ENCODE measurements at places on chromosomes 1 and 21.

GRCh38 chr1:39735731-39736130, 3.0 kb upstream of the PPIE start:
- no peak for DNase-seq

DNA sequence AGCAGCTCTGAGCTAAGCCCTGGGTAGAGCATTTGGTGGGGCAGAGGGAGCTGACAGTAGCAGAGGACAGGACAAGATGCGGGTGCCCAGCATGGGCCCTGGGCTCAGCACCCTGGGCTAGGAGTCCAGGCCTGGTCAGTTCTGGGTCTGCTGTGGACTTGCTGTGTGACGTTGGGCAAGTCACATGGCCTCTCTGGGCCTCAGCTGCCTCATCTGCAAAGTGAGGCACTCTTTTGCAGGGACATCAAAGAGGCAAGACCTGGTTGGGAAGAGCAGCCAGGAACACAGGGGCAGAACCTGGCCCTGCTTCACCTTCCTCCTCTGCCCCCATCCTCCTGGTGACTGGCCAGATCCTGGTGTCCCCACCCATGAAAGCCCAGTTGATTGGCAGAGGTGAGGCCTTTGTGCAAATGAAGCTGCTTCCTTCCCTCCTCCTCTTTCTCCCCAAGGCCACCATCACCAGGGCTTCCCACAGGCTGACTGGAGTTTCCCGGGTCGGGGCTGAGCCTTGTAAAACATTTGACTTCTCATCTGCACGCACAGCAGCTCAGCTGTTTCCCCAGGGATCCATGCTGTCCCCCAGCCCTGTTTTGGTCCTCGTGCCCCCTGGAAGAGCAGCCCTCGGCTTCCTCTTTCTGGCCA, 350.5 kb downstream of the MATN1 start:
- no peak for DNase-seq

- DNase-seq = no peak
Measured at GRCh38 chr1:36782785-36783184, 251.5 kb downstream of the GRIK3 start.

GRCh38 chr21:39429445-39429844, 16.1 kb downstream of the LCA5L start:
- DNase-seq = no peak

- DNase-seq = no peak
Measured at GRCh38 chr1:205420938-205421337, 918 bp downstream of the LEMD1 start.

DNA sequence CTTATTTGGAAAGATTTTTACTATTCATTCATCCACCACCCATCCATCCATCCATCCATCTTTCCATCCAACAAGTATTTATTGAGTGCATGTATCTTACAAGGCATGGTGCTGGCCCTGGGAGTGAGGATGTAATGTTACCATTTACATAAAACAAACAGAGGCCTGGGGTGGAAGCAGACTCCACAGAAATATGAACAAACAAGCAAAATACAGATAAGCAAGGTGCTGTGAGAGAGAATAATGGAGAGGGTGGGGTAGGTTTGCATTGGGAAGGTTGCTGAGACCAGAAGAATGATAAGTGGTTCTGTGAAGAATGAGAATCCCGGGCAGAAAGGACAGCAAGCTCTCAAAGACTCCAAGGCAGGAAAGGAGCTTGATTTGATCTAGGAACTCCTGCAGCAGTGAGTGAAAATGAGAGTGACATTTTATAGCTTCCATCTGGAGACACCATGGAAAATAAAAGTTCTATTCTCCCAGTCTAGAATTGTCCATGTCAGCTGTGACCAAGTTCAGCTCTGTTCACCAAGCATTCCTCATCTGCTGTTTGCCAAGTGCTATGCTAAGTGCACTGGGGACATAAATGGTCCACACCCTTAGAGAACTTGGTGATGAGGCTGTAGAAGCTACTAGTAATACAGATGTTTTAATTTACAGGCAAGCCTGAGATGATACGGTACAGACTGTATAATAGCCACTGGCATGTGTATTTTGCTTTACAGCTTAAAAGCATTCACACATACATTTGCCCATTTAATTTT, 75.3 kb downstream of the PEX14 start:
- no peak for DNase-seq

DNA sequence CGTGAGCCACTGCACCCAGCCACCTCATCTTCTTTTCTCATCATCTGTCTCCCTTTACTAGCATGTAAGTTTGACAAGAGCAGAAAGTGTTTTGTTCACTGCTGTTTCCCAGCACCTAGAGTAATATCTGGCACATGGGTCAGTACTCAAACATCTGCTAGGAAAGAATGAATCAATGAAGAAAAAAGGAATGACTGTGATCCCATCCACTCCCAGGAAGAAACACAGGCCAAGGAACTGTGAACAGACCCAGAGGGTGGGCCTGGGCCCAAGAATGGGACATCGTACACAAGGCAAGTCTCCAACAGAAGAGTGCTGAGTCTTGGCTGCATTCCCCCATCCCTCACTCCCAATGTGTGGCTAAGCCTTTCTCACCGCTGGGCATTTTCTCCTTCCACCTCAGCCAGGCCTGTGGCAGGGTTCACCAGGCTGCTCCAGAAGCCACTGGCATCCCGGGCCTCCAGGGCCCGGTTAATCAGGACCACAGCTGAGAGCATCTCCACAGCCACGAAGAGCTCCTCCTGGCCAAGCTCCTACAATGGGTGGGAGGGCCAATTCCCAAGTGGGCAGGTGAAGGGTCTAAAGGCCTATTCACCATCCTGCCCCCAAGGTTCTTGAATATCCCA, 18.4 kb downstream of the IQGAP3 start:
- no peak for DNase-seq

DNA sequence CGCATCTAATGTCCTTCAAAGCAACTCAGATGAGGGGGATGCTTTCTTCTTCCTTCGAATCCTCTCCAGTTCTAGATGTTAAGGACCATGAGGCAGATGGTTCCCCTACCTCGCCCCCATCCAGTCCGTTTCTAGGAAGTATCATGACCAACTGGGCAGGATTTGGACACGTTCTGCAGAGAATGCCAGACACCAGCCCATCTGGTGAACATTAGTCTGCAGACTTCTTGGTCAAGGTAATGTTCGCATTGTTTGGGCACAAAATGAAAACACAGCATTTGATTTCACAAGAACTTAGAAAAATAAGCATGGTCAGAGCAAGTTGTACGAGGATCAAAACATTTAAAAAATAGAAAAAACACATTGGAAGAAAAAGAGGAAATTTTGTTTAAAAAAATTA, 25.4 kb upstream of the ADARB1 start:
- no peak for DNase-seq

- DNase-seq = no peak
Measured at GRCh38 chr1:29057700-29058099, 66.0 kb downstream of the TMEM200B start.

DNA sequence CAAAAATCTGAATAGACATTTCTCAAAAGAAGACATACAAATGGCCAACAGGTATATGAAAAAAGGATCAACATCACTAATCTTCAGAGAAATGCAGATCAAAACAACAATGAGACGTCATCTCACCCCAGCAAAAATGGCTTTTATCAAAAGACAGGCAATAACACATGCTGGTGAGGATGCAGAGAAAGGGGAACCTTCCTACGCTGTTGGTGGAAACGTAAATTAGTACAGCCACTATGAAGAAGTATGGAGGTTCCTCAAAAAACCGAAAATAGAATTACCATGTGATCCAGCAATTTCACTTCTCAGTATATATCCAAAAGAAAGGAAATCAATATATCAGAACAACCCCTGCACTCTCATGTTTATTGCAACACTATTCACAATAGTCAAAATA, 65.1 kb upstream of the ATP1B1 start:
- DNase-seq = no peak

All from caudate nucleus (tissue), 63 donors.